Omental fat pad (tissue), 4 donors: ENCODE measurements at places on chromosomes 1 and 21. TPM values are rescaled to one million over a fixed set of nuclear protein-coding genes. Genes with fewer than 3 reads are reported as not detected.

DNA sequence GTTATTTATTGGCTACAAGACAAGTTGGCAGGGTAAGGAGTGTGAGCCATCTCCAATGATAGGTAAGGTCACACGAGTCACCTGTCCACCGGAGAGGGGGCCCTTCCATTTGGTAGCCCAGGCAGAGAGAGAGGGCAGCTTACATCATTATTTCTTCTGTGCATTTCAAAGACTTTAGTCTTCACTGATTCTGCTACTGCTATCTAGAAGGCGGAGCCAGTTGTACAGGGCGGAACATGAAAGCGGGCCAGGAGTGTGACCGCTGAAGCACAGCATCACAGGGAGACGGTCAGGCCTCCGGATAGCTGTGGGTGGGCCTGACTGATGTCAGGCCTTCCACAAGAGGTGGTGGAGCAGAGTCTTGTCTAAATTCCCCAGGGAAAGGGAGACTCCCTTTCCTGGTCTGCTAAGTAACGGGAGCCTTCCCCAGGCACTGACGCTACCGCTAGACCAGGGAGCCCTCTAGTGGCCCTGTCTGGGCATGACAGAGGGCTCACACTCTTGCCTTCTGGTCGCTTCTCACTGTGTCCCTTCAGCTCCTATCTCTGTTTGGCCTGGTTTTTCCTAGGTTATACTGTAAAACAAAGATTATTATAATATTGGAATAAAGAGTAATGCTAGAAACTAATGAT, 36.7 kb downstream of the ZNF695 start:
- DNase-seq: no peak

- DNase-seq: no peak
Observed at GRCh38 chr1:159880430-159880829, 18.0 kb upstream of the VSIG8 start.

GRCh38 chr1:62040450-62040849, 154.2 kb upstream of the L1TD1 start:
- DNase-seq: no peak

DNA sequence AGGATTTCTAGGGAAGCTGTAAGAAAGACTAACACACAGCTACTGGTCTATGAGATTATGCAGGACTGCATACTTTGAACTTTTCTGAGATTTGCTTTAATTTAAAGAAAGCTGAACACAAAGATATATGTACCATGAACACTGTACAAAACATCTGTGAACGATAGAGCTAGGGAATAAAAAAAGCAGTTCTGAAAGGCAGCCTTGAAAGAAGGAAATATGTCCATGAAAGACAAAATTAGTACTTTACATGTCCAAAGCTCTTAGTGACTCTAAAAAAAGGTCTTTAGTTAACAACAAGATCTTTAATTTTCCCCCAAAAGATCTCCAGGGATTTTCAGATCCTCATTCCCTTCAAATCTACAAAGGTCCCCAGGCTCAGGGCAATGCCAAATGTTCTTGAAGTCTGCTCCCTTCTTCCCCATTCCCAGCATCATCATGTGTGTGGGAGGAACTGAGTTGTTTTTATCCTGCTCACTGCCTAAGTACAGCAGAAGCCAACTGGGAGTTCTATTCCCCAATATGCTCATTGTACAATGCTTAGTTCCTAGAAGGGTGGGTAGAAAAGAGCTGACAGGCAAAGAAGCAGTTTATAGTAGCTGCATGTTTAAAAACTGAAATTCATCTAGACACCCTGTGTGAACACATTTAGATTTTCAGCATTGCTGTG, 60.1 kb upstream of the PTCH2 start:
- no peak for DNase-seq

GRCh38 chr1:158248118-158248517, 6.1 kb upstream of the CD1A start:
- no peak for DNase-seq

GRCh38 chr1:201925981-201926645, 20.2 kb downstream of the LMOD1 start:
- DNase-seq: no peak

GRCh38 chr1:23594927-23595353, 35.6 kb upstream of the ID3 start:
- DNase-seq: no peak

Gene SPATC1L
- total RNA-seq: 3.9 TPM

Gene RAB3B
- total RNA-seq: 0.12 TPM

Gene MYOG
- not detected for total RNA-seq

DNA sequence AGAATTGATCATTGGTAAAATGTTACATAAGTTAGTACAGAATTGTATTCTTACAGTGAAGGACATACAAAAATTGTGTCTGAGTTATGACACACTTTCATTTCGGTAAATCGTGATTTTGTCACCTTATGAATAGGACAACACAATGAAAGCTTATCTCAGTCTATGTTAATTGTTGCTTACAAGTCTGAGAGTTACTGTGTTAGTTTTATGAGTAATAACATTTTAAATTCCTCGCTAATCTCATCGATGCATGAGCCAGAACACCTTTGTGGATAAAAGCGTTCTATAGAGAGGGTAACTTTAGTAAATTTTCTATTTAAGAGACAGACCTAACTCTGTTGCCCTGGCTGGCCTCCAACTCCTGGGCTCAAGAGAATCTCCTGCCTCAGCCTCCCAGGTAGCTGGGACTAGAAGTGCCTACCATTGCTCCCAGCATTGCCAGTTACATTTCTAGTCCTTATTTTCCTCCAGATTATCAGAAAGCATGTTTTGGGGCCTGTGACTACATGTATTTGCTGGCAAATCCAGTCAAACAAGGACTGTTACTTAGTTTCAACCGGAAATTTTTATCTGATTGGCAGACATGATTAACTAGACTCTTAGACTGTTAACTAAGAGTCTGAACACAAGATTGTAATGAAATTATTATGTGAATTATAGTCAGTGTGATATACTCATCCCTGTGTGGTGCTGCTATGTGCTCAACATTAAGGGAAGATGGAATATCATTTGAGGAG, 3.0 kb downstream of the PRRC2C start:
- no peak for DNase-seq

- no peak for DNase-seq
Observed at GRCh38 chr1:26537951-26538352, 8.4 kb downstream of the RPS6KA1 start.

DNA sequence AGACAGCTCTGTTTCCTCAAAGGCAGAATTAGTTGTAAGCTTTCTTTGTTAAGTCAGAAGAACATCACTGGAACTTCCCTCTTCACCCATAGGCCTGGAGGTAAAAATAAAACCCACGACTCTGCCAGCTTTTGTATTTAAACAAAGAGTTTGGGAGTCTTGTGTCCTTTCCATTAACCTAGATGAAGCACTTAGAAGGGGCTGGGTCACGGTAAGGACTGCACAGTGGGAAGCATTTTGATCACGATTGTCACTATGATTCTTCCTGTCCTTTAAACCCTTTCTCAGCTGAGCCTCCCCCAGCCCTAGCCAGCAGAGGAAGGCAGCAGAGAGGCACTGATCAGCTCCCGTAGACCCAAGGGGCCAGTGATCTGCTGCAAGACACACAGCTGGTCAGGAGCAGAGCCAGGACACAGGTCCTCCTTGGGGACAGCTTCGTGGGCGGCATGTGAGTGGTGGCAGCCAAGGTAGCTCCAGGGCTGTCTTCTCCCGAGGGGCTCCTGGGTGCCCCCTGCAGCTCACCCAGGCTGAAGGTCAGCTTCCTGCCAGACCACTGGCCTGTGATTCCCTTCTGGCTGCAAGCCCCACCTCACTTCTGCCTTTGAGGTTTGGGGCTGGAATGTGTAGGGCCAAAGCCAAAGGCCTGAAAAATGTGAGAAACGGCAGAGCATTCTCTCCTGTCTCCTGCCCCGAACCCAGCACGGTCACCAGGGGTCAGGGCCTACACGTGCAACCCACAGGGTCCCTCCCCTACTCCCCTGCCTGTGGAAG, 4.0 kb upstream of the LAPTM5 start:
- DNase-seq: no peak
